Activated naive CD8-positive, alpha-beta T cell treated with anti-CD3 and anti-CD28 coated beads for 36 hours (primary cell): ENCODE measurements at places on chromosomes 5 and 9. TPM values are rescaled to one million over a fixed set of nuclear protein-coding genes. Genes with fewer than 3 reads are reported as not detected.
A peak's percentile ranks its signal among the peaks of the same experiment; 100 is the strongest.

DNA sequence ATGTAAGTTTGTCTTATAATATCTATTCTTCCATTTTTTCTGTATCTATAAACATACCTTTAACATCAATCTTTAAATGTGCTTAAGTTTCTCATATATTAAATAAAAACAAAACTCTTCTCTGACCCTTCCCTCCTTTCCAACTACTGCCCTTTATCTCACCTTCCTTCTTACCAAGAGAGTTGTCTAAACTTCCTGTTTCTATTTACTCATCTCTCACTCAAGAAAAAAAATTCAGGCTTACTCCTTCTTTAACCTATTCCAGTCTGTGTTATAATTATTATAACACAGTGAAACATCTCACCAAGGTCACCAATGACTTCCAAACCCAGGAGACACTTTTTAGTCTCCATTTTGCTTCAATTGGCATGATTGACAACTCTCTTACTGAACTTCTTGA lies 140.9 kb downstream of the CCDC171 start:
- H3K4me3 ChIP-seq = no peak overlapping the region
- no peak overlapping the region for H3K27ac ChIP-seq
- H3K4me1 ChIP-seq = no peaks in the 10 kb centered on the region
- H3K36me3 ChIP-seq = peaks cover 3% of the 10 kb centered on the region
- no peak for DNase-seq

- H3K36me3 ChIP-seq = no peaks in the 10 kb centered on the region
- no peak for DNase-seq
- H3K4me1 ChIP-seq = peaks cover 24% of the 10 kb centered on the region
- no peak within 1 kb of the TSS for H3K4me3 ChIP-seq
- H3K27me3 ChIP-seq = no peaks in the 10 kb centered on the region
- no peak within 1 kb of the TSS for H3K27ac ChIP-seq
These were observed at the start of gene SLC23A1 for GRCh38 chr5:139383275-139383992. TSS of gene SLC23A1 (minus strand) at chr5:139383297. CDS start at chr5:139383253, 44 bp downstream.

- peaks cover 12% of the 10 kb centered on the region for H3K4me1 ChIP-seq
- no peaks in the 10 kb centered on the region for H3K36me3 ChIP-seq
- no peak overlapping the region for H3K4me3 ChIP-seq
- peak overlapping the region; percentile 74 for H3K27ac ChIP-seq
These were observed 143.0 kb upstream of the ADRA1B start for GRCh38 chr5:159773062-159773924.

- peaks cover 9% of the 10 kb centered on the region for H3K36me3 ChIP-seq
These were observed 176.9 kb downstream of the GDNF start for GRCh38 chr5:37662789-37663485.

- DNase-seq = no peak
- no peak overlapping the region for H3K27ac ChIP-seq
- H3K36me3 ChIP-seq = no peaks in the 10 kb centered on the region
- H3K4me3 ChIP-seq = no peak overlapping the region
- peaks cover 6% of the 10 kb centered on the region for H3K27me3 ChIP-seq
- no peaks in the 10 kb centered on the region for H3K4me1 ChIP-seq
These were observed 115.1 kb downstream of the PCSK1 start for GRCh38 chr5:96317945-96318344.

DNA sequence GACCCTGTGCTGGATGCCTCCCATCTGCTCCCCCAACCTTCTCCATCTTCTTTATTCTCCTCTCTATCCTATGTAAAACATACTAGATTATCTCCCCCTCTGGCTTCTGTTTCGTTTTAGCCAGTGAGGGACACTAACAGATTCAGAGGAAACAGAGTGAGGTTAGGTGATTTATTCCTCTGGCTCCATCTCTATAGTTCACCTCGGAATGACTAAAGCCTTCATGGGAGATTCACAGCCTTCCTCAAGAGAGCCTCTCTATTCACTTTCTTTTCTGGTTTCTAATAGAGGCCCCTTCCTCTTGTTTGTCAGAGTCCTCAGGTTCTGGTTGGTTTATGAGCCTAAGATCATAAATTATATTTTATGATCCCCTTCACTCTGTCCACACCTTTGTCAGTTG lies 633.1 kb upstream of the TYRP1 start:
- no peaks in the 10 kb centered on the region for H3K27me3 ChIP-seq
- H3K36me3 ChIP-seq = no peaks in the 10 kb centered on the region
- H3K4me3 ChIP-seq = no peak overlapping the region
- no peaks in the 10 kb centered on the region for H3K4me1 ChIP-seq
- H3K27ac ChIP-seq = no peak overlapping the region

CDC25C gene
- 8.7 TPM for total RNA-seq

DNA sequence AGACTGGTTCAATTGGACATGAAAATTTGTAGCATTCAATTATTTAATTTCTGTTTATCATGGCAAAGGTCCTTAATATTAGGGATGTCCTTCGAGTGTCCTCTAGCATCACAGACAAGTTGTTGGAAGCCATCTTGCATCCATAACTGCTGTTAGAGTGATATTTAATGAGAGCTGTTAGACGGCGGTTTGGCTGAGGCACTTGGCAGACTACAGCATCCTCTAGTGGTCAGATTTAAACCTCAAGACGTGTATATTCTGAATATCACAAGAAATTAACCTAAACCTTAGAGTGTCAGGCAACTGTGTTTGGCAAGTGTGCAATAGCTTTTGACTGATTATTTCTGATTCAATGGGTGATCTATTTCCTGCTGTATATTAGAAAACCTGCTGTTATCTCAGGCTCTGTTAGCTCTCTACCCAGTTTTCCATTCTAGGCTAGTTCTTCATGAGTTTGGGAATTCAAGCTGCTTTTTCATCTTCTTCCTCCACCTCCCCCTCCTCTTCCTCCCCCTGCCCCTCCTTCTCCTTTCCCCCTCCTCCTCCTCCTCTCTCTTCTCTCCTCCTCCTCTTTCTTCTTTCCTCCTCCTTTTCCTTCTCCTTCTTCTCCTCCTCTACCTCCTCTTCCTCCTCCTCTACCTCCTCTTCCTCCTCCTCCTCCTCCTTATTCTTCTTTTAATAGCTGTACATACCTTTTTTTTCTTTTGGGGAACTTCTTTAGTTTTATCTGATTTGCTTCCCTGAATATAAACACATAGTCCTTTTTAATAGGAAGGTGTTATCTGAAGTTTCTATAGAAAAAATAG lies 8.6 kb downstream of the SPINK1 start:
- no peak overlapping the region for H3K4me3 ChIP-seq
- no peaks in the 10 kb centered on the region for H3K36me3 ChIP-seq
- no peaks in the 10 kb centered on the region for H3K4me1 ChIP-seq
- H3K27me3 ChIP-seq = peaks cover 3% of the 10 kb centered on the region
- H3K27ac ChIP-seq = no peak overlapping the region

DNA sequence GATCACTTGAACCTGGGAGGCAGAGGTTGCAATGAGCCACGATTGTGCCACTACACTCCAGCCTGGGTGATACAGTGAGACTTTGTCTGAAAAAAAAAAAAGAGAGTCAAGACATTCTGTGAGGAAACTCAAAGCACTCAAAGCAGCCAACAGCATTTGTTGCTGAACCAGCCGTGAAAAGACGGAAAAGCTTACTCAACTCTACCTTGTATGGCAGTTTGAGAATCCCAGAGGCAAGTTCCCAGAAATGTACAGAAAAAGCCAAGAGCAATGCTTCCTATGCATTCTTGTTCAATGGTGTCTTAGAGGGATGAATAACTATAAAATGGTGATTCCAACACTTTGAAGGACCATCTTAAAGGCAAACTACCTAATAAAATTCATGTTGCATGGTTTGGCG lies 170.2 kb downstream of the HSD17B3 start:
- no peak for DNase-seq
- H3K27ac ChIP-seq = no peak overlapping the region
- no peaks in the 10 kb centered on the region for H3K36me3 ChIP-seq
- peaks cover 3% of the 10 kb centered on the region for H3K27me3 ChIP-seq
- no peaks in the 10 kb centered on the region for H3K4me1 ChIP-seq

DNA sequence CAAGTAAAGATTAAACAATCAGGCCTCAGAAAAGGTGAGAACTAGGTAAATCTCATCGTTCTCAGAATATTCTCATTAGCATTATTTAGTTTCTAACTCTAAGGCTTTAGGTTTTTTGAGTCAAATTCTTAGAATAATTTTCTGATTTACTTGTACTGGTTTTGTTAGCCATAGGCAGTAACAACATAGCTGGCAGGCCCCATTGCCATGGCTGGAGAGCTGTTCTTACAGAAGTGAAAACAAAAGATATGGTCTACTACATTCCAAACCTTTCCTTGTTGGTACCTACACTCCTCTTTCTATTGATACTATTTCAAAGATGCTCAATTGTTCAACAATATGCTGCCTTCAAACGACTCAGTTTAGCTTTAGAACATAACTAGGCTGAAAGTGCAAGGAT lies 27.3 kb downstream of the IFNW1 start:
- H3K27me3 ChIP-seq = peaks cover 32% of the 10 kb centered on the region
- no peak overlapping the region for H3K27ac ChIP-seq
- no peak overlapping the region for H3K4me3 ChIP-seq
- no peaks in the 10 kb centered on the region for H3K36me3 ChIP-seq
- peaks cover 2% of the 10 kb centered on the region for H3K4me1 ChIP-seq
- DNase-seq = no peak

DNA sequence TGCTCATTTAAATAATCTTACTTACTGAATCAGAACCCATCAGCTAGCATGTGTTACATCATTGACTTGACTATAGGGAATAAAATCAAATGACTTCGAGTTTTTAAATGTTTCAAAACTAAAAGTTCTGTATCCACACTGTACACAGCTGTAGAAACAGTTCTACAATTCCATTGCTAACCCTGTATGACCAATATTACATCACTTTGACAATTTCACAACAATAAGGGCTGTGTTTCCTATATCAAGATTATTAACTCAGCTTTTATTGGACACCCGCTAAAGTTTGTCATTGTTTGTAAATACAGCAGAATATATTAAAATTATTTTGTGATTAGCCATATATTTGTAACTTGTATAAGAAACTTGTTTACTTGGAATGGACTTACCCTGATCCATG lies 540.8 kb downstream of the PRELID2 start:
- no peaks in the 10 kb centered on the region for H3K36me3 ChIP-seq
- H3K4me3 ChIP-seq = no peak overlapping the region
- H3K27ac ChIP-seq = no peak overlapping the region
- no peaks in the 10 kb centered on the region for H3K4me1 ChIP-seq
- no peak for DNase-seq
- H3K27me3 ChIP-seq = no peaks in the 10 kb centered on the region

DNA sequence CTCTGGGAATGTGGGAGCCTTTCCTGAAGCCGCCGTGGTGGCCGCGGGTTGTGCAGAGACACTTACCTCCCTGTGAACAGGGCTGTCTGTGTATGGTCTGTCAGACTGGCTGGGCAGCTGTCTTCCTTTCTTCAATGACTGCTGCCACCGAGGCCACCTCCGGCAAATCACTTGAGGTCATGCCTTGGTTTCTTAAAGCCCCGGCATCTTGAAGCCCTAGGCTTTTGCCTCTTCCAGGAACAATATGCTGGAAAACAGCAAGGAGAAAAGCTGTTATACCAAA lies 79.5 kb upstream of the ZSWIM6 start:
- no peak overlapping the region for H3K4me3 ChIP-seq
- DNase-seq = no peak
- H3K27ac ChIP-seq = no peak overlapping the region
- no peaks in the 10 kb centered on the region for H3K4me1 ChIP-seq
- H3K27me3 ChIP-seq = peaks cover 9% of the 10 kb centered on the region

DNA sequence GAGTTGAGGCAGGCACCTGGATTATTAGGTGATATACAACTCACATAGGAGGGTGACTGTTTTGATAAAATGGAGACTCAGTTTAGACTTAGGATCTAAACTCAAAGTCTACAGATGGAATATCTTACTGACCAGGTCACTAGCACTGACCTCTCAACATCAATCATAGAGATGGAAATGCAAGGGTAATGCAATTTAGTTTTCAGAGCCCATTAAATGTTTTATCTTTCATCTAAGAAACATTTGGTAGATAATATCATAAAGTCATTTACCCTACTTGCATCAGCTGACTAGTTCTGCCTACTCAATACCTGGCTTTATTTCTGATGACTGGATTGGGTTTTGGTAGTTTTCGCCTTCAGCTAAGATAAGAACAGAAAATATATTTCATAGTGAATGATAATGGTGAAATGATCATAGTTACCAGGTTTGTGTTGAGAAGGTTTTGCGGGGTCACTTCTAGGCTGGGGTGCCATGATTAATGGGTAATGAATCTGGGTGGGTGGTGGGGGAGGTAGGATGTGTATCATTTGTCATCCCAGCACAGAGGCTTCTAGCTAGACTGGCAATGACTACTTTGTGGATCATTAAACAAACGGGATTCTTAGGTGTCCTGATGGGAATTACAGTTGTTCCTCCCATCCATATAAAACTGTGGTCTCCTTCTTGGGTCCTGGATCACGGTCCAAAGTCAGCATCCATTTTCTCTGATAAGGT lies 173.4 kb downstream of the PPP2R2B start:
- H3K4me1 ChIP-seq = peaks cover 2% of the 10 kb centered on the region
- DNase-seq = no peak
- no peaks in the 10 kb centered on the region for H3K36me3 ChIP-seq
- H3K4me3 ChIP-seq = no peak overlapping the region
- no peaks in the 10 kb centered on the region for H3K27me3 ChIP-seq
- H3K27ac ChIP-seq = no peak overlapping the region

FBLL1 gene
- not detected for total RNA-seq

DNA sequence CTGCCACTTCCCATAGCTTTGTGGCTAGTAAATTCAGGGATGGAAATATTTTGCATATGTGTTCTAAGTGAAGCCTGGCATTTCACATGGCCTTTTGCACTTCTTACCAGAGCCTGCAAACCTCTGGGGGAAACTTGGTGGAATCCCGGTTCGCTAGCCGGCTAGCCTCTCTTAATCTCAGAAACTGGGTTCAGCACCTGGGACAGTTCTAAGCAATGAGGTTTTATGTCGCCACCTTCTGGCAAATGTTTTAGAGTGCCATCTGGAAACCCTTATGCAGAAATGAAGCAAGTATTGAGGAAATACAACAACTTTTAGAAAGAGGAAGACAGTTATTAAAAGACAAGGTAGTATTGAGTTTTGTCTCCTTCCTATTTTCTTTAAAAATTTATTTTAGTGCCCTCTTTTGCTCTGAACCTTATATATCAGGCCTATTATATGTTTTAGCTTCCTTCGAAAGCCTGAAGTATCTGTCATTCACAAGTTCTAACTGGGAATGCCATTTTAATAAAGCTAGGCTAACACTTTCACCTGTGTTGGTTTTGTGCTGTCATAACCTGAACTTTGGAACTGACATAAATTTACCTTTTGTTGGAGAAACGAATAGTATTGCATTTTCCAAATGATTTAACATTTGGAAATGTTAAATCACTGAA lies 963 bp upstream of the HTR1A start:
- peaks cover 7% of the 10 kb centered on the region for H3K36me3 ChIP-seq
- H3K4me3 ChIP-seq = no peak overlapping the region
- DNase-seq = no peak
- H3K27me3 ChIP-seq = peaks cover 50% of the 10 kb centered on the region
- H3K4me1 ChIP-seq = no peaks in the 10 kb centered on the region

- H3K4me1 ChIP-seq = peaks cover 16% of the 10 kb centered on the region
- H3K4me3 ChIP-seq = no peak overlapping the region
- H3K36me3 ChIP-seq = peaks cover 33% of the 10 kb centered on the region
- DNase-seq = no peak
- no peaks in the 10 kb centered on the region for H3K27me3 ChIP-seq
These were observed 49.0 kb upstream of the SUSD3 start for GRCh38 chr9:93009337-93010015.
